ENCODE measurements at places on chromosomes 5 and 9.

- no peak for DNase-seq
Observed at GRCh38 chr9:34777666-34778065, 67.7 kb upstream of the CCL21 start.

GRCh38 chr9:84323858-84324257 lies 16.7 kb downstream of the SLC28A3 start:
- no peak for DNase-seq

- no peak for DNase-seq
Observed at GRCh38 chr9:93825348-93826115, 129.6 kb downstream of the BARX1 start.

DNA sequence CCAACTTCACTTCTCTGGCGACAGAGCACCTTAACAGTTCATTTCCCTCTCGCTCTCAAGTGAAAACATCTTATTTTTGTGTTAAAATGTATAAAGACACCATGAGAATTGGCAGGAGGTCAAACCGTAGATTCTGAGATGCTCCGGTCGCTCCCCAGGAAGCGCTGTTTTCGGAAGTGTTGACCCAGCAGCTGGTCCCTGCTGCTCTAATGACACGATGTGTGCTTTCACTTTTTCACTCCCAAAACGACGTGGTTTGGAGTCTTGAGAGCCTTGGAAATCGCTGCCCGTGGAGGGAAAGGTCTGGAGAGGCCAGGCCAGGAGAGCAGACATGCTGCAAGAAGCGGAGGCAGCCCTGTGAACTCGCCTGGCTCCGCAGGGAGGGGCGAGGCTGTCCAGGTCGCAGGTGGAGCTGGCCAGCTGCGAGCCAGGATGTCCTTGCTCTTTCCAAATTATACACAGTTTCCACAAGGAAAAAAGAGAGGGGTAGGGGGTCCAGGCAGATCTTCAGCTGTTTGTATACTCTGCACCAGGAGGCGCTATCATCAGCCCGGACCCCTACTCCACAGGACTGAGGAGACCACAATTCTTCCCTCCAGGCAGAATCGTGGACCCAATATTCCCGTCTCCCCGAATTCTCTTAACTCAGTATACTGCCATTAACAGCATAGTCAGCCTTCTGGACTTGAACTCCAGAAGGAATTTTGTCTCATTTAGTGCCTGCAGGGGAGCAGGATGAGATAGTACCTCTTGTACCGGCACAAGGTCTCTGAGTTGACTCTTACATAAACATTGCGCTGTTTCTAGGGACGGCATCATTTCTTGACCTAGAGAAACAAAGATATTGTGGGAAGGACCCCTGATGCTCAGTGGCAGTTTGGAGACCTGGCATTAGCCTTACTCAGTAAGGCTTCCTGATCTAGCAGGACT lies 248.6 kb upstream of the ANKRD55 start:
- DNase-seq, result no peak

DNA sequence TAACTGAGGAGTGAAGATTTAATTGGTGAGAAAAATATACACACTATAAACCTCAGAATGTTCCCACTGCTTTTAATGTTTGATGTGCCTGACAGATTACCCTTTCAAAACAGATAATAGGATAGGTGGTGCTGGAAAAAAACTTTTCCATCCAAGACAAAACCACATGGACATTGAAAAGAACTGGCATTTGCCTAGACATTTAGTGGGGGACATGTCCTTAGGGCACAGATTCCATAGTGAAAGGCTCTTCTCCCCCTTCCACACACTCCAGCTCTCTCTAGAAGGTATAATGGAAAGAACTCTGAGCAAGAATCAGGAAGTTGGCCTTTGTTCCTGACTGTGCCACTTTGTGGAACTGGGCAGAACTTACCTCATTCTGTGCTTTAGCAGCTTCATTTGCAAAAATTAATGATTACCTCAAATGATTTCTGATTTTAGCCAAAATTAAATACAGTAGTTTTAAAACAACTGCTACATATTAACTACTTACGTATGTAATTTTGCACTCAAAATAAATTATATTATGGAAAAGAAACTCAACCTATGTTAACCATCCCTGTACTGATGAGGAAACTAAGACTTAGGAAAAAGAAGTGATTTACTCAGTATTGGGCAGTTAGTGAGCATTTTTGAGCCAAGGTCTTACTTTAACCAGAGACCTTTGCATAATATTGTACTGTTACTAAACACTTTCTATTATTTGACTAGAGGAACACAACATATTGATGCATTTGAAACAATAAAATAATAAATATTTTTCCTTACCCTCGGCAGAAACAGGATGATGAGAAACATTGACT lies 43.3 kb downstream of the TMC1 start:
- DNase-seq, result no peak
